GM18507 (cell line): ENCODE measurements at places on chromosomes 12 and 14.

DNA sequence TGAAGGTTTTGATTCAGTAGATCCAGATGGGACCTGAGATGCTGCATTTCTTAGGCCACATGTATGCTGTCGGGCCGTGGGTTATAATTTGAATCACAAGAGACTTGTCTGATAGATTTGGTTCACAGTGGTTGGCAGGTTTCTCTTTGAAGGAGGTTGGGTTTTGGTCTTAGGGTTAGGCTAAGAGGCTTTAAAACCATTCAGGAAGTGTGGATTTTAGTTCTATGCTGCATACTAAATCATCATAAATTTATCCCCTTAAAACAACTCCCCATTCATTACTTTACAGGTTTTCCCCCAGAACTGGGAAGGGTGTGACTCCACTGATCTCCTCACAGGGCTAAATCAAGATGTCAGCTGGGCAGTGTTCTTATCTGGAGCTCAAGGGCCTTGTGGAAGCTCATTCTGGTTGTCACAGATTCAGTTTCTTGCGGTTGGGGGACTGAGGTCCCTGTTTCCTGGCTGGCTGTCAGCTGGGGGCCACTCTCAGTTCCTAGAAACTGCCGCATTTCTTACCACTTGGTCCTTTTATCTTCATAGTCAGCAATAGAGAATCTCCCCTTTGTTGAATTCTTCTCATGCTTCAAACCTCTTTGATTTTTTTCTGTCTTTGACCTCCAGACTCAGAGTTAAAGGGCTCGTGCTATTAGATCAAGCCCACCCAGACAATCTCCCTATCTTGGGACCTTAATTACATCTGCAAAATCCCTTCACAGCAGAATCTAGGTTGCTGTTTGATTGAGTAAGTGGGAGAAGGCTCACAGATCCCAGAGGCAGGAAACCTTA is 20.6 kb upstream of the PCNX1 start:
- DNase-seq: no peak

DNA sequence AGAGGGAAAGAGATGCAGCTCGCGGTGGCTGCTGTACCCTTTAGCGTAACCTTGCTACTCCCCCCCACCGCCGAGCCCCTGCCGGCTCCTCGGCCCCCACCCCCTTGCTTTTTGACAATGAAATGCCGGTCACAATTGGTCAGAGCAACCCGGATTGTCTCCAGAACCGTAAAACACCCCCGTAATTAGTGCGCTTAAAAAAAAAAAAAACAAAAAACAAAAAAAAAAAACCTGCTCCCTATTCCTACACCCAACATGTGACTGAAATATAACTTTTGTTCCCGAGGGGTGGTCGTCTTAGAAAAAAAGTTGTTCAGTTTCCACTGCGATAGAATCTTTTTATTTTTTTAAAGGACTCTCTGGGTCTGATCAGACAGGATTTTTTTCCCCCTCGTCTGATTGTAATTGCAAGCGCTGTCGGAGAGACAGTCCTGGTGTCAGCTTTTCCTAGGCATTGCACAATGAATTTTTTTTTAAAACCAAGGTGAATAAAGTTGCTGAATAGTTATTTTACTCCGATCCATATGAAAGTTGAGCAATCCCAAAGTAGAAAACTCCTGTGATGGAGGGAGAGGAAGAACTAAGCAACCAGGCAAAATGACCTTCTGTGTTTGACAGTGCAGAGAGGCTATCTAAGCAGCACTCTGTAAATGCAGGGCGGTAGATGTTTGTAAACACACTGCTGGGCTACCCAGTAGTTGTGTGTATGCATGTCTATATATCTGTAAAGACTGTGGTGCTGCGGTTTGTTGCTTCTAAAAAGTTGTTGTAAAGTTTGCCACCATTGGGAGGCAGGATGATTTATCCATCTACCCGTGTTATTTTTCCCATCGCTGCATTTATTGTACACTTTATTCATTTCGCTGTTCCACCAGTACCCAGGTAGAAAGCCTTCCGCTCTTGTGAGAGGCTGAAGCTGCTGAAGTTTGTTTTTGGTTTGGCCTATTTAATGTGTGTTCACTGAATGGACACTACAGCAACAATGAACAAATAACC is 1.1 kb downstream of the ETV6 start:
- no peak for DNase-seq

DNA sequence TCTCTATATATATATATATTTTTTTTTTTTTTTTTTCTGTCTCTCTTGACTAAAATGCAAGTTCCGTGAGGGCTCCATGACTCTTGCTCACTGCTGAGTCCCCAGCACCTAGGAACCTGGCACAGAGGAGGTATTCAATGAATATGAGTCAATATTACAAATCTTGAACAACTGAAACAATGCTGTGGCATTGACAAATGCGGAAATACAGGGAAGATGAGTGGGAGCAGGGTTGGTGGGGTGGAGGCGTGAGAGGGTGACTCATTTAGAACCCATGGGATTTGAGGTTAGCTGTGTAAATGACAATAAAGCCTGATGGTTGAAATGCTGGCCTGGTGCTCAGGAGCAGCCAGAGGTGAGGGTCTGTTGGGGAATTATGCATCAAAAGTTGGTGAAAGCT is 121.7 kb upstream of the FUT8 start:
- no peak for DNase-seq

DNA sequence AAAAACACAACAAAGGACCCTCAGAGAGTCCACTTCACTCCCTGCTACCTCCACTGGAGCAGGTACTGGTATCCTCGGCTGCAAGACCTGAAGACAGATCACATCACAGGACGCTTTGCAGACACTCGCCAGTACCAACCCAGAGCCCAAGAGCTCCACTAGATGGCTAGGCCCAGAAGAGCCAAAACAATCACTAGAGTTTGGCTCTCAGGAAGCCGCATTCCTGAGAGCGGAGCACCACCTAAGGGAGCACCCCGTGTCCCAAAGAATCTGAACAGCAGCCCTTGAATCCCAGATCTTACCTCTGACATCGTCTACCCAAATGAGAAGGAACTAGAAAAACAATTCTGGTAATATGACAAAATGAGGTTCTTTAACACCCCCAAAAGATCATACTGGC is 399.8 kb downstream of the RAD51B start:
- no peak for DNase-seq

DNA sequence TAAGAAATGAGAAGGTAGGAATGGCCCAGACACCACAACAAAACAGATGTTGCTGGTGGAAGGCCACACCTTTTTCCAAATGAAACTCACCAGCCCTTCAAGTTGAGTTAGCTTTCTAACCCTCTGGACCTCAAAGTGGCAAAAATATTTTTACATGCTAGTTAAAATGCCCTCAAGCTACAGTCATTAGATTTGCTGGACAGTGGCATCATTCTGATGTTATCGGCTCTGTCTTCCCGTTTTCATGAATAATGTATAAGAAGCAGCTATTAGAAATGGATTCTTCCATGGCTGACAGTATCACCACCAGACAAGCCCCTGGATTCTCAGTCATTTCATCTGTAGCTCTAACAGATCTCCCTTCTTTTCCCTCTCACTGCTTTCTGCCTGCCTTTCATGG is 37.1 kb upstream of the PLXNC1 start:
- no peak for DNase-seq

- no peak for DNase-seq
These were observed 93.9 kb downstream of the TBC1D30 start for GRCh38 chr12:64918344-64918743.

DNA sequence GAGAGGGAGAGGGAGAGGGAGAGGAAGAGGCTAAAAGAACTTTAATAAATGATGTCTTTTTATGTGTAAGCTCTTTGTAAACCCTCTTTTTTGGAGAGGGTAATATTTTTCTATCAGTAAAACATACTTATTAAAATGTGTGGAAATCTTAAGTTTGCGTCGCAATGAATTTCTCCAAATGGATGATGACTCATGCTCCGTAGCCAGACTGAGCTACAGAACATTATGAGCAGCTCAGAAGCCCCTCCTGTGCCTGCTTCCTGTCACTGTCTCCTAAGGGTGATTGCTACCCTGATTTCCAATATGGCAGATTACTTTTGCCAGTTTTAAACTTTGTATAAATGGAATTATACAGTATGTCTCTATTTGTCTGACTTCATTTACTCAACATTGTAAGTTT is 13.0 kb upstream of the PYGL start:
- no peak for DNase-seq

GRCh38 chr12:49909826-49910225 is 6.1 kb upstream of the FAIM2 start:
- DNase-seq: no peak

- DNase-seq: no peak
These were observed 9.5 kb downstream of the CNTN1 start for GRCh38 chr12:40701756-40702155.

- DNase-seq: no peak
These were observed 30.9 kb downstream of the SPPL3 start for GRCh38 chr12:120873226-120873625.
